ENCODE measurements at places on chromosomes 16 and 17.

DNA sequence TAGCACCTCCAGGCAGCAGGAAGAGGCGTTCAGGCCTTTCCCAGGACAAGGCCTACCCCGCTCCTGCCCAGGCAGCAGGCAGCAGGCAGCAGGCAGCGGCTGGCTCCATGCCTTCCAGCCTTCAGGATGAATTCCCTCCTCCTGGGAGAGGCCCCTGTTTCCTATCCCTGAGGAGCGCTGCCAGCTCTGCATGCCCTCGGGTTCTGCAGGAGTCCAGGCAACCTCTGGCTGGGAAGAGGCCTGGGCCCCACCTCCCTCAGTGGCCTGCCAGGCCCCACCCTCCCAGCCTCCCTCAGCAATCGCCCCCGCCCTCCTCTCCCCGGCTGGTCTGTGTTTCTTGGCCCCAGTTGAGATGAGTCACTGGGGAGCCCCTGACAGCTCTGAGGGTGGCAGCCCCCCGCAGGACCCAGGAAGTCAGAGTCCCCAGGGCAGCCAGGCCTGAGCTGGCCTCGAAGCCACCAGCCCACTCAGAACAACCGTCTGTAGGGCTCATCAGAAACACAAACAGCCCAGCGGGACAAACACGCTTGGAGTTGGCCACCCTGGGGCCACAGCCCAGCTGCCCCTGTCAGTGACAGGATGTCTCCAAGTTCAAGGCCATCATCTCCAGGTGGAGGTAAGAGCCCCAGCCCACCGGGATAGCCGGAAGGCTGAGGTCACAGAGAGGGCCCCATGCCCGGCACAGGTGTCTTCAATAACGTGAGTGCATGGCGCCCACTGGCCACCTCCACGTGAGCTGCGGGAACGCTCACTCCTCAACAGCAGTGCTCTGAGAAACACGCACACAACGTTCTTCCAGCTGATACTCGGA lies 39.5 kb upstream of the CIBAR2 start:
- no peak for DNase-seq

- DNase-seq = peak; percentile 87
Observed at GRCh38 chr16:17470908-17471718, at the start of gene XYLT1. XYLT1 (minus strand) TSS chr16:17470960; CDS start chr16:17470796, 164 bp downstream.

DNA sequence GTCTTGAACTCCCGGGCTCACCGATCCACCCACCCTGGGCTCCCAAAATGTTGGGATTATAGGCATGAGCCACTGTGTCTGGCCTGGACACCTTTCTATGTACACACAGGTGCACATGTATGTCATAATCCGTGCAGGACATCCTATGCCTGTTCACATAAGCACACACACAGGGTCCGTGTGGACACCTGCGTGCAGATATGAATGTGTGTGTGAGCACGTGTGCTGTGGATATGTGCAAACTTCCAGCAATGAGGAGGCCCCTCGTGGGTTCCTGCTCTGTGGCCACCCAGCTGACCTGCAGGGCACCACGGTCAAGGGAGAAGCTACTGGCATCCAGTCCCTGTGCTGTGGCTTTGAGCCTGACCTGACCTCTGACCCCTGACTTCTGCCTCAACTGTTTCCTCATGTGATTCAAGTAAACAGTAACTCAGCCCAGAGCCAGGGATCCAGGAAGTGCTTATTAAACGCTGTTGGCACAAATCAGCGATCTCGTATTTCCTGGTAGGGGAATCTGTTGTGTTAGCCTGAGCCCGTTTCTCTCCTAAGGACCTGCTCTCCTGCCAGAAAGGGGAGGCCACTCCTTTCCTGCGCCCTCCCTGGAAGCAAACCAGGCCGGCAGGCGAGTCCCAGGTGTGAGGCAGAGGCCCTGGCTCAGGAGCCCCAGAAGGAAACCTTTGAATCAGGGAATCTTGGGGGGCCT lies 6.5 kb downstream of the CPNE7 start:
- peak; percentile 65 for DNase-seq

DNA sequence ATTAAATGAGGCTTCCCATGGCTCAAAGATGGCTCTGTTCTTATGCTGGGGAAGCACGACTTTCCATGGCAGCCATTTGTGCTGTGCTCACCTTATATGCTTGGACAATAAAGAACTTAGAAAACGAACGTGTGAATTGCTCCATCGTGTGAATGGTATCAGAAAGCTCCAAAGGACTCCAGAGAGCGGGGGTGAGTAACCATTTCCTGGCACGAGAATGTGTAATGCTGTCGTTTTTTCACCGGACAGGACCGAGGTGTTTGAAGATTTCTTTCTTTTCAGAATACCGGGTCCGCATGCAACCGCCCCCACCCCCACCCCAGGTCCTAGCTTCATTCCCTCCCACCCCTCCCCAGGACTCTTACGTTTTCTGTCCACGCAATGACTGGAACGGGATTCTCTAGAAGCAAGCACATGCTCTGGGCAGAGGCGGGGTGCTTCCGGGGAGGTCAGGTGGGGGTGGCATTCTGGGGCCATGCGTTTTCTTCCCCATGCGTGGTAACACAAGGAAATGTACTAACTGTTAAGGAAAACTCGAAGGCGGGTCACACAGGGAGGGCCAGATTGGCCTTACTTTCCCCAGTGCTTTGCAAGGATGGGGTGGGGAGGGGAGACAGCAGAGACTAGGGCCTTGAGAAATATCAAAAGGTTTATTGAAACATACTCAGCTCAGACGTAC lies 26.2 kb downstream of the GPRC5B start:
- DNase-seq = peak; percentile 52

DNA sequence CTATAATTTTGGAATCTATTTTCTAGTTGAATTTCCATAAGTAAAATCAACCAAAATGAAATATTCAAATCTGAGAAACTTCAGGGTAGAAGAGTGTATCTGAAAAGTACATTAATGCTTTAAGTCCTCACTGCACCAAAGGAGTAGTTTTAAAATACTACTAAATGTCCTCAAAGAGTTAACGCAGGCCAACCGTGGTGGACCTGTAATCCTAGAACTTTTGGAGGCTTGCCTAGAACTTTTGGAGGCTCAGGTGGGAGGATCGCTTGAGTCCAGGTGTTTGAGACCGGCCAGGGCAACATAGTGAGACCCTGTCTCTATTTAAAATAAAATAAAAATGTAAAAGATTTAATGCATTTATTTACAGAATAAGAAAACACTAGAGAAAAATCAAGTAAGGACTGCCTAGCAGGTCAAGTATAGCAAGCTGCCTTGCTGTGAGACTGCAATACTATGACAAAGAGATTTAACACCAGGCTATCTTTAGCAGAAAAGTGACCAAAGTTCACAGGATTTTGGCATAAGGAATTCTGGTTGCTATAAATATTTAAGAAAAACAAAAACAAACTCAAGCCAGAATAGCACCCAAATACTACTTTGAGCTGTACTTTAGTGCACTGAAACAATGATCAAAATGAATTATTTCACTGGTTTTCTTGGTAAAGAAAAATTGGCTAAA lies 41.0 kb downstream of the CHCT1 start:
- no peak for DNase-seq

GRCh38 chr16:86662195-86662594 lies 83.8 kb downstream of the FOXL1 start:
- peak; percentile 6 for DNase-seq

GRCh38 chr17:49717371-49717861 lies 9.7 kb upstream of the SLC35B1 start:
- DNase-seq = no peak

GRCh38 chr16:50574745-50575136 lies 26.5 kb downstream of the NKD1 start:
- no peak for DNase-seq

DNA sequence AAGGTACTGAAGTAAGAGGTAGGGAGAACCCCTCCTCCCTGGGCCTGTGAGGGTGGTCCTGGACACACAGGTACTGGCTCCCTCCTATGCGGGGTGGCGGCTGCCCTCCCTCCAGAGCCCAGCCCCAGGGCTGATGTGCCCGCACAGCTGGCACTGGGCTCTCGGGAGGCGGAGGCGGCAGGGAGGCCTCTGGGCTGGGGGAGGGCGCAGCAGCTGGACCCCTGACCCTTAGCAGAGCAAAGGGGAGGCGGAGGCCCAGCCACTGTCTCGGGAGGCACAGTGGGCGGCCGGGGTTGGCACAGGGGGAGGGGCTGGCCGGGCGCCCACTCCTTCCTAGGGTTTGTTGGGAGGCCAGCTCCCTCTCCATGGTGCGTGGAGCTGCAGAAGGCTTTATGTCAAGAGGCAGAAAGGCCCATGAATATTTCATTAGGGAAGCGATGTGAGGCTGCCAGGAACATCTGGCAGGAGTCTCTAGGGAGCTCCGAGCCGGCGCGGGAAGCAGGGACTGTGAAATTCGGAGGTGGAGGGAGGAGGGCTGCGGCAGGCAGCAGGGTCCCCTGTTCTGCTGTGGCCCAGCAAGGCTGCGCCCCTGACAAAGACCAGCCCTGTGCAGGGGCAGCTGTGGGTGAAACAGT lies 44.1 kb upstream of the ACSF3 start:
- no peak for DNase-seq

DNA sequence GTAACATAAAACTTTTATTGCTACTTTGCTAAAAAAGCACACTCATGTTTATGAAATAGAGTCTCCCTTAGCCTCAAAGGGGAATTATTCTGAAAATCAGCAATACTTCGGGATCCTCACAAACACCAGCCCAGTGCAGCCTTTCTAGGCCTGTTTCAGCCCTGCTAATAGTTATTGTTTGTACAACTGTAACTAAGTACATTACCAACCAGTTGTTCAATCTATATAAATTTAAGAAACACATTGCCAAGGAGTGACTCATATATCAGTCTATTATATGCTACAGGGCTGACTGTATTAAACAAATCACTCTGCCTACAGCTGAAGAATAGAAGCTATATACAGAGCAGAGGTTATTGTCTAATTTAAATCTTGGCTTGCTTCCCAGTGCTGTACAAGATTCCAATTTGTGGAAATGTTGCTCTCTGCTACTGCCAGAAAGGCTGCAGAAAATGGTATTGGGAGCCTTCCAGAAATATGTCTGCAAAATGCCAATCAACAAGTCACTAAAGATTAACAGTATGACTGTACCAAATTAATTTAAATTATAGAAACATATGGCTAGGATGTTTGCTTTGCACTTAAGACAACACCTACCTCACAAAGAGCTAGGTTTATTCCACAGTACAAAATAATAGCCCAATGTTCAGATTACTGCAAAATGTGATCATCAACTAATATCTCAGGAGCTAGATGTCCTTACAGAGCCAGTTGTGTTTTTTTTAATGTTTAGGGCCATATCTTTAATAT lies 49.7 kb downstream of the TOX3 start:
- peak; percentile 29 for DNase-seq

- peak; percentile 91 for DNase-seq
Observed at GRCh38 chr17:38508954-38509771, 80.9 kb downstream of the ARHGAP23 start.

- no peak for DNase-seq
Observed at GRCh38 chr16:58127033-58127556, 2.1 kb downstream of the CFAP20 start.

- DNase-seq = no peak
Observed at GRCh38 chr16:30546115-30546514, 11.5 kb upstream of the ZNF747 start.

GRCh38 chr17:19378416-19379360 lies at the start of gene MAPK7:
MAPK7 (plus strand) TSS chr17:19378498; CDS start chr17:19378901, 403 bp downstream.
- no peak for DNase-seq

DNA sequence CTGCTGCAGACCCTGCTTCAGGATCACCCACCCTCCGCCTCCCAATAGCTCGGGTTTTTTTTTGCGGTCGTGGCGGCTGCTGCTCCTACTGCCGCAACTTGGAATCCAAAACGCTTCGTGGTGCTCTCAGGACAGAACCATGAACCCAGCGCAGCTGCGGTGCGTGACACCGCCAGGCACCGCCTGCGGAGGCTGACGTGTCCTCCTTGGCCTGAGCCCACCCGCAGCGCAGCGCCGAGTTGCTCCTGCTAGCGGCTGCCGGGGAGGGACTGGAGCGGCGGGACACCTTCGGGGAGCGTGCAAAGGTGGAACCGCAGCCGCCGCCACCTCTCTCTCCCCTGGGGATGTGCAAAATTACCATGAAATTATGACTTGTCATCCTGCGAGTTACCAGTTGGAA lies 1893.0 kb downstream of the TP53TG3F start:
- no peak for DNase-seq

- DNase-seq = peak; percentile 21
Observed at GRCh38 chr17:72976971-72977770, 115.3 kb downstream of the SLC39A11 start.

GRCh38 chr16:62738666-62739460 lies 702.6 kb upstream of the CDH8 start:
- DNase-seq = no peak

GRCh38 chr17:30290696-30291542 lies 825 bp downstream of the BLMH start:
- DNase-seq = peak; percentile 24

DNA sequence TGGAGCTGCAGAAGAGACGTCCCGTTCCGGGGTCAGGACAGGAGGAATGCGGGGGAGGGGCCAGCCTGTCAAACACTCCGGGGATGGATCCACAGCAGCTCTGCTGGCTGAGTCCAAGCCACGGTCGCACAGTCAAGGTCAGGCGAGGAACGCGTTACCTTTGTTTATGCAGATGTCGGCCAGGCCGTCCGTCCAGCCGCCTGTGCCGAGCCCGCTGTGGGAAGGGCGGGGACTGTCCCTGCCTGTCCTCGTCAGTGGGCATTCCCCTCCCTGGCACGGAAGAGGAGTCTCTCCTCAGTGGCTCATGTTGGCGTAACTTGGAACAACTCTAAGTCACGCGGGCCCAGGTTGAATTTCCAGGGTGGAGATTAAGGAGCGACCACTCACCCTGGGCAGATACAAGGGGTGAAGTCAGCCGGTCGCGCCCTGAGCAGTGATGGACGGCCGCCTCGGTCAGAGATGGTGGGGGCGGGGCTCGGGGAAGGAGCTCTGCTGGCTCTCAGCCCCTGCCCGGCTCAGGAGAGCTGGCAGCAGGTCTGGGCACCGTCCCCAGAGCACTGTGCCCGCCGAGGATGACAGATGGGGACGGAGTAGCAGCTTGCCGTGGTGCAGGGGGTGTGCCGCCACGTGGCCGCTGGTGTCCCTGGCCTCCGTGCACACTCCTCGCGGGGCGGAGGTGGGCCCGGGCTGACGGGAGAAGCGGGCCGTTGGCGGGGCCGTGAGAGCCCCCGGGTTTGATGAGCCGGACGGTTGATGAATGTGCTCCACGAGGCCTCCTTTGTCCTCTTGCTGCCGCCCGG lies 7.3 kb downstream of the CACNA1H start:
- DNase-seq = no peak

DNA sequence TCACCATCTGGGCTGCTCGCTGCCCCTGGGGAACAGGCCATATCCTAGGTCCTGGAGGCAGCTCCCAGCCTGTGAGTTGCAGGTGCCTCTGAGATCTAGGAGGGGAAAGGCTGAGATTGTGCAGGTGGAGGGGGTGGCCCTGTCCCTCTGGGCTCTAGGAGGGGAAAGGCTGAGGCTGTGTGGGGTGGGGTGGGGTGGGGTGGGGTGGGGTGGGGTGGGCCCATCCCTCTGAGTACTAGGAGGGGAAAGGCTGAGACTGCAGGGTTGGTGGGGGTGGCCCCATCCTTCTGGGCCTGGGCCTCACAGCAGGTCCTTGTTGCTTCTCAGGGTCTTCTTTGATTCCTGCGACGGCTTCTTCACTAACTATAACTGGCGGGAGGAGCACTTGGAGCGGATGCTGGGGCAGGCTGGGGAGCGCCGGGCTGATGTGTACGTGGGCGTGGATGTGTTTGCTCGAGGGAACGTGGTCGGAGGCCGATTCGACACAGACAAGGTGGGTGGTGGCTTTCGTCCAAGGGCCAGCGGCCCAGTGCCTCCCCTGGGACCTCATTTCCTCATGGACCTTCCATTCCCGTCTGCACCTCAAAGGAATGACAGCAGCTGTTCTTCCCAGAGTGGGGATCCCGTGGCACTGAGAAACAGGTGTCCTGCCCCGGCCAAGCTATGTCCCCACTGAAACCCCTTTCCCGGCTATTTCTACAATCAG lies 7.1 kb downstream of the ENGASE start:
- no peak for DNase-seq

Data from kidney capillary endothelial cell (primary cell).